ENCODE measurements at places on chromosomes 1 and 21.

DNA sequence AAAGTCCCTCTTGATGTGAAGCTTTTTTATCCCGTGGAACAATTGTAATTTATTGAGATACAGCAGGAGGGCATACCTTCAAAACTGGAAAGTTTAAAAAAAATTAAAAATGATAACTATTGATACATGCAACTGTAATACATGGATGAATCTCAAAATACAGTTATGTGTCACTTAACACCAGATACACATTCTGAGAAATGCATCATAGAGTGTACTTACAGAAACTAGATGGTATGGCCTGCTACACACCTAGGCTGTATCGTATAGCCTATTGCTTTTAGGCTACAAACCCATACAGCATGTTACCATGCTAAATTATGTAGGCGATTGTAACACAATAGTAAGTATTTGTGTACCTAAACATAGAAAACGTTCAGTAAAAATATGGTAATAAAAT is 7.1 kb upstream of the AKNAD1 start:
- no peak for DNase-seq

DNA sequence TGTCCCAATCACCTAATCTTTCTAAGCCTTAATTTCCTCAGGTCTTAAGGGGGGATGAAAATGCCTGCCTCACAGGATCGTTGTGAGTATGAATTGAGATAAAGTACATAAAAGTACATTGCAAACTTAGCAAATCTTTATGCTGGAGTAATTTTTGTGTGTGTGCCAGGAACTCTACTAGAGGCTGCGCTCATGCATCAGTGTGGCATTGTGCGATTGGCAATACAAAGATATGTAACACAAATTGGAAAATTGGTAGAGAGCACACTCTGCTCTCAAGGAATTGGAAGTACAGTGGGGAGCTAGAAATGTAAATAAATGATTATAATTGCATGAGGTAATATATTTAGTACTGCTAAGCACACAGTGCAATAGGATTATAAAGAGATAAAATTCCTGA is 398.3 kb downstream of the DUSP10 start:
- DNase-seq: no peak

DNA sequence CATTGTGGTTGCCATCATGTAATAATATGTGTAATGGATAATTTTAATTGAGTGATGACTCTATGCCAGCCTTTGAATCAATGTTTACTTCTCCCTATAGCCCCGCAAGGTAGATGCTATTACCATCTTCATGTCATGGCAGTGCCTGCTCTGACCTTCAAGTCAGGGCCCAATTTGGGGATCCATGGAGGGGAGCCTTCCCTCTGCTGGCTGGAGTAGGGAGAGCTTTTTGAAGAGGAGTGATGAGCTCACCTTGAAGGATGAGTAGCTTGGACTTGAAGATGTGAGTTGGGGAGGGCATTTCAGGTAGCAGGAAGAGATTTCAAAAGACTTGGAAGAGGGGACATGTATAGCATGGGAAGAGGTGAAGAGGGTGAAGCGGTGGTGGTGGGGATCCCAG is 189.2 kb downstream of the FOXD2 start:
- DNase-seq: no peak

DNA sequence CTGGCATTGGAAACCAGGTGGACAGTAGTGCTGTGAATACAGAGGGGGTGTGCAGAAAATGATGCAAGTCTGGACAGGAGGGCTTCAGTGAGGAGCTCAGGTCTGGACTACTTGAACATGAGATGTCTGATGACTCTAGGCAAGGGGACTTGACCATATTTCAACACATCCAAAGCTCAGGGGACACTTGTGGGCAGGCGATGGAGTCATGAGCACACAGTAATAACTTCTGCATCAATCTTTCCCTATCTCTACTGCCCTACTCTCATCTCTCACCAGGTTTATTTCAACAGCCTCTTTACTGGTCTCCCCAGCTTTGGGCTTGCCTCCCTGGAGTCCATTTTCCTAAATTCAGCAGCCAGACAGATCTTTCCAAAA is 21.9 kb downstream of the FMO2 start:
- DNase-seq: no peak

DNA sequence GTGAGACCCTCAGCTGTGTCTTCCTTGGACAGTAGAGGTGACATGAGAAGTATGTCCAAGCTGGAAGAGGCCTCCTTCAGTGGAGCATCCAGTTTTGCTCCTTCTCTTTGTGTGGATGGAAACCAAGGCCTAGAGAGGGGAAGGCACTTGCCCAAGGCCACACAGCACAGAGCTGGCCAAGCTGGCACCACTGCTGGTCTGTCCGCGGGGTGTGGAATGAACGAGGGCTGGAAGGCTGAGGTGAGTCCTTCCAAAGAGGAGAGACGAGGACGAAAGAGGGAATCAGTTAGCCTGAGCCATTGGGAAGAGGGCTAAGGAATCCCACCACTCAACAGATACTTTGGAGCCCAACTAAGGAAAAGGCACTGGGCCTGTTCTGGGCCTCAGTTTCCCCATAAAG is 27.8 kb upstream of the SELENON start:
- no peak for DNase-seq

DNA sequence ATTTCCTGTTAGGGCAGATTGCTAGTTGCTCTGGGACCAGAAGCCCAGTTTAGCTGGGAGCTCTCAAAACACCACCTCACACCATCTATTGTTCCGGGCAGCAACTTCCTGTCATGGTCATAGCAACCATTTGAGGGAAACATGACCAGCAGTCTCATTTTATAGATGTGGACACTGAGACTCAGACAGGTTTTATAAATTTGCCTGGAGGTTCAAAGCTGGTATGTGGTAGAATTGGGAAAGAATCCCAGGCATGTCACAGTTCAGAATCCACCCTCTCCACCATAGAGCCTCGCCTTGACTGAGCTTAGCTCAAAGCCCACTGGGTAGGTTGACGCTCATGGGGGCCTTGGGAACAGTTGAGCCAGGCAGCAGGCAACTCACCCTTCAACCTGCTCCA is 14.0 kb upstream of the TRIM67 start:
- DNase-seq: no peak
